Fibroblast of skin of scalp (primary cell): ENCODE measurements at places on chromosomes 13 and 19.
A peak's percentile ranks its signal among the peaks of the same experiment; 100 is the strongest.

GRCh38 chr19:40238775-40239174 lies 12.3 kb upstream of the CCNP start:
- DNase-seq: no peak

DNA sequence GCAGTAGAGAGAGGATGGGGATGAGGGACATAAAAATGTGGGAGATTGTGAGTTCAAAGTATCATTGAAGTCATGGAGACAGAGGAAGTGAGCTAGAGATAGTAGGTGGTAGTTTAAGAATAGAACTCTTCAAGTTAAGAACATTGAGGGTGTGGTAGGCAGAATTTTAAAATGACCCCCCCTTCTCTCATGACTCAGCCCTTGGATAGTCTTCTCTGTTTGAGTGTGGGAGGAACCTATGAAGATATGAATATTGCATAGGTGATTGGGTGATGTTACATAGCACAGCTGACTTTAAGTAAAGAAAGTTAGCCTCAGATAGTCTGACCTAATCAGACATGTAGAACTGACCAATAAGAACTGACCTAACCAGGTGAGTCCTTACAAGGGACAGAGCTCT lies 418.6 kb downstream of the FOXO1 start:
- DNase-seq: no peak

DNA sequence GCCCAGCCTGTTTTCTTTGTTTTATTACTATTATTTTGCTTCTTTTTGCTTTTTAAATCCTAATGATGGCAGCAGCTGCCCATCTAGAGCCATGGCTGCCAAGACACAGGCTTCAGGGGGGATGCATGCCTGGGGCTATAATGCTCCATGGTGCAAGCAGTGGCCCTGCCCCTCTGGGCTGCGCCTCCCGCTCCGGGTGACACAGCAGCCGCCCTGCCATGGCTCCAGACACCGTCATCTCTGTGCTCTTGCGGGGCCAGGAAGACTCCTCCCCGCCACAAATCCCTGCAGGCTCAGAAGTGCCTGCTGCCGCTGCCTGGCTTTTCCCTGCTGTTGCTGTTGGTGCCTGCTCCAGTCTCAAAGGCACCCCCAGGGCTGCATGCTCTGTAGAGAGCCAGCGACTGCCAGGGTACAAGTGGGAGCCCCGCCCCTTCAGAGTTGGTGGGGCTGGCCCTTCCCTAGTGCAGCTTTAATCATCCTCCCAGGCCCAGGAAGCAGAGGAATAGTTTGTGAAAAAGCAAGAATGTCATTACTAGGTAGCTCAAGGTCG lies 581.5 kb downstream of the FGF9 start:
- no peak for DNase-seq

GRCh38 chr13:32150794-32151193 lies 119.2 kb downstream of the FRY start:
- peak; percentile 46 for DNase-seq

DNA sequence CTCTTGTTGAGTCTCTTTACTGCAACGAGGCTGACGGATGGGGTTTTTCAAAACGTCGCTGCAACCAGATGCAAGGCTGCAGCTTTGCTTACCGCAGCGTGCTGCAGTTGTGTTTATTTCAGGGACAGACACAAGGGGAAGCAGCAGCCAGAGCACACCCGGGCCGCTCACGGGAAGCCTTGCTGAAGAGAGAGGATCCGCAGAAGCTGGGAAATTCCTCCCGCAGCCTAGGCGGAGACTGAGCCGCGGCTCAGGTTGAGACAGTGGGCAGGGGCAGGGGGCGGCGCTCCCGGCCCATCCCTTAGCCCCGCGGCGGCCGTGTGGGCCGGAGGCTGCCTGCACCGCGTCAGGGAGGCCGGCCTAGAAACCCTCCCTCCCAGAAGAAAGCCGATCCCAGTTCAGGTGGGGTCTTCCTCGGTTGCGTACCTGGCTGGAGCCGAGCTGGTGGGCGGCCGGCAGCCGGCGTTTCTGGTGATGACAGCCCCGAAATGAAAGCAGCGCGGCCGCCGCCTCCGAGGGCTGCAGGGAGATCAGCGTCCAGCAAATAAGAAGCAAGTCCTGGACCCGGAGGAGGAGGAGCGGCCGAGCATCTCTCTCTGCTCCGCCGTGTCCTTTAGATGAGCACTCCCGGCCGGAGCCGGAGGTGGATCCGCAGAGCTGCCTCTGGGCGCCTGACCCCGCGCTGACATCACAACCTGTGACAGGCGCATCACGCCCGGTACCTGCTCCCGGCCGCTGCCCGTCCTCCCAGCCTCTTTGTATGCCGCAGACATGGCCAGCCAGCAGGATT lies at the start of gene FRY:
Gene FRY (plus strand): TSS at position 750 of the 790 bp plus-strand sequence. CDS start 22 bp downstream, at position 772.
- DNase-seq: peak; percentile 50

GRCh38 chr13:30477346-30478195 lies 11.8 kb upstream of the HMGB1 start:
- no peak for DNase-seq

- DNase-seq: peak; percentile 32
Observed at GRCh38 chr19:40601134-40601974, at the start of gene LTBP4. LTBP4 (plus strand) TSS chr19:40601369; CDS start chr19:40601388, 19 bp downstream.

DNA sequence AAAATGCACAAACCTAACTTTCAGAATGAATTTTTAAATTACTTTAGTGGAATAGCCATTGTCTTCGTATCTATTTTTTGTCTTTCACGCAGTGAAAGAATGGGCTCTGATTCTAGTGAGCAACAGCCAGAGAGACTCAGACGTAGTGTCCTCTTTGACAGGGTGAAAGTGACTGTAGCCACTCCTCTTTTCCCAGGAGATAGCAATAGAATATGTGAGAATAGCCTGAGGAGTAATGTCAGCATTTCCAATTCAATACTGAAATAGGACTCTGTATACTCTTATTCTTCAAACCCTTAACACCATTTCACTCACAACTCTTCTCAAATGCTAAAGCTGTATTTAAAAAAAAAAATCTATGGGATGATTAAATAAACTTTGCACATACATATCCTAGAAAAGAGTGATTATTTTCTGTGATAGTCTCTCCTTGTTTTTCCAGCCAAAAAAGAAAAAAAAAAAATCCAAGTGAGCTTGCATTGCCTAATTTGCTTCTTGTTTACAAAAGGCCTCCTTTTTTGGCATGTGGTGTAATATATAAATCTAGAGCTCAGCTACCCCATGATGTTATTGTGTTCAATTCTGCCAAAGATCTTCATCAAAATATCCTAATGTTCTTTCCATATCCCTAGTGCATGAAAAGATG lies 626.1 kb upstream of the SLITRK6 start:
- DNase-seq: no peak

DNA sequence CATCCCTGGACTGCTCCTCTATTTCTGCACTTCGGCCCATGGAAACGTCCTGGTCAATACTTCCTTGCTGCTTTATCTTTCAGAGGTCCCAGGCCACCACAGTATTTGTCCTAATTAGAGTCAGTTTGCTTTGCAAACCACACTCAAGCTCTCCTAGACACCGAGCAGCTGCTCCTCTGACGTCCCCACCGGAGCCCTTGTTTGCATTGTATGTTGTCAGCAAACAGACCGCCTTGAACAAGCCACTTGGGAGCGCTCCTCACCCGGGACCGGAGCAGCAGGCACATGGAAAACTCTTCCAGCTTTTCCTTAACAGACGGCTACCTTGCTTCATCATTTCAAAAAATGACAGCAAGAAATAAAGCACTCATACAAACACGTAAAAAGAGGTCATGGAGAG lies 51.5 kb upstream of the GTF3A start:
- DNase-seq: no peak

DNA sequence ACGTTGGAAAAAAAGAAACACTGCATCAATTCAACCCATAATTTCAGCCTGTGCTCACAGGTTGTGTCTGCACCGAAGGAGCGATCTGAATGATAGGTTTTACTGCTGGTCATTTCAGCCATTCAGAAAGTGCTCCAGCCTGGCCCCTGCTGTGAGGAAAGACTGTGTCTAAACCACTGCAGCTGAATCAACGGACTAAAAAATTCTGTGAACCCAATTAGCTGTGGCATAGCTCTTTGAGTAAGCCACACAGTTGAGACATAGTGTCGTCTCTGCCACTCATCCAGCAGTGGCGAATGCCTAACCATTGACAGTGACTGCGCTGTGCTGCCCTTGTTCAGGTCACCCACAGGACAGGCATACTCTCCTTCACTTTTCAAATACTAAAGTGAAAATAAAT lies 179.8 kb downstream of the COG6 start:
- DNase-seq: peak; percentile 36

DNA sequence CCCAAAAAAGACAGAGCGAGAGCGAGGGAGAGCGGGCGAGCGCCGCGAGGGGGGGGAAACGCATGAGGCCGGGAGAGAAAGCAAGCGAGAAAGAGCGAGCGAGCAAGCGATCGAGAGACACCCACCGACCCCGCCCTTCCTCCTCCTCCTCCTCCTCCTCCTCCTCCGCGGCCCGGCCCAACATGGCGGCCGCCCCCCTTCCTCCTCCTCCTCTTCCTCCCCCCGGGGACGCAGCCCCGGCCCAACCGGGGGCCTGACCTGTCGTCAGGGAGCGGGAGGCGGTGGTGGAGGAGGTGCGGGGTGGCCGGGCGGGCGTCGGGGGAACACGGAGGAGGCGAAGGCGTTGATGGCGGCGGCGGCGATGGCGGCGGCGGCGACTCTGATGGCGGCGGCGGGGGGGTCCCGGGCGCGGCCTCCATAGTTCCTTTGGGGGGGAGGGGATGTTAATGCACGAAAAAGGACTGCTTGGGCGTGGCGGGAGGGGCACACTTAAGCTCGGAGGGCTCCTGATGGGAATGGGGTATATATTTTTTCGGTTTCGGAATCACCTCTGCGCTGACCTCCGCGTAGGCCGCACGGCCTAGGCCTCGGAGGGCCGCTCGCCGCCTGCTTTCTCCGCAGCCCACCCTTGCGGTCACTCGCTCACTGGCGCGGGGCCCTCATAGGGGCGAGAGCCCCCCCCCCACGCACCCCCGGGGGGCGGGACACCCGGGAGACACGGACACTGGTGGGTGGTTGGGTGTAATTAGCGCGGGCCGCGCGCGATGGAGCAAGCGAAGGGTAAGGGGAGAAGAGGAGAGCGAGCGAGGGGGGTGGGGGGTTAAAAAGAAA lies 1.2 kb downstream of the ZC3H4 start:
- peak; percentile 93 for DNase-seq

GRCh38 chr13:79211377-79211776 lies 194.7 kb downstream of the RBM26 start:
- no peak for DNase-seq
